HuH-7 (cell line): ENCODE measurements at places on chromosomes 5 and 9.

DNA sequence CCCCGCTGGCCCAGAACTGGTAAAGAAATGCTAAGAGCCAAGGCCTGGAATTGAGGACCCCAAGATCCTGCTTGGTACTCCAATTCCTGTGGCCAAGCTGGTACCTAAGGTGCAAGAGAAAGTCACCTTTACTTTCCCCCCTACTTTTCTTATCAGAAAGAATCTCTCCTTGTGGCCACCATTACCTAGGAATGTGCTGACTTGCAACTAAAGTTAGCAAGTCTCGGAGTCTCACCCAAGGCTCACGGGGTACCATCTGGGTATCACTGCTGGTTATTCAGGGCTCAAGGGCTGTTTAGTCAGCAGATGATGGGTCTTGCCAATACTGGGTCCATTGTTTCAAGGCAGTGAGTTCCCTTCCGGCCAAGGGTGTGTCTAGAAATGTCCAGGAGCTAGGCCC is 270.2 kb downstream of the KDM4C start:
- no peak for DNase-seq

DNA sequence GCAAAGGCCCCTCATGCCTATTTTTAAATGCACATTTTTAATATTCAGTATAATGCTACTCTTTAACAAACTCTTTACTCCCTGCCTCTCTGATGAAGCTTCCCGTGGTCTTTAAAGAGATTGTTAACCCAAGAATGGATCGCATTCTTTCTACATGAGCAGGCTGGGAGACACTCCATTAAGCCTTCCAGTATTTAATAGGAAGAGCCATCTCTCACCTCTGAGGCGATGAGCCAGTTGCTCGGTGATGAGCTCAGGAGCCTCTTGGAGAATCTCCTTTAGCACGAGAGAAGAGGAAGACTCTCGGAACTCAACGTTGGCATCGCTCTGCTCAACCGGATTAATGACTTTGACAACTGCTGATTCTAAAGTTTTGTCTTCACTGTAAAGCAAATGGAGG is 59.6 kb downstream of the PRUNE2 start:
- no peak for DNase-seq

DNA sequence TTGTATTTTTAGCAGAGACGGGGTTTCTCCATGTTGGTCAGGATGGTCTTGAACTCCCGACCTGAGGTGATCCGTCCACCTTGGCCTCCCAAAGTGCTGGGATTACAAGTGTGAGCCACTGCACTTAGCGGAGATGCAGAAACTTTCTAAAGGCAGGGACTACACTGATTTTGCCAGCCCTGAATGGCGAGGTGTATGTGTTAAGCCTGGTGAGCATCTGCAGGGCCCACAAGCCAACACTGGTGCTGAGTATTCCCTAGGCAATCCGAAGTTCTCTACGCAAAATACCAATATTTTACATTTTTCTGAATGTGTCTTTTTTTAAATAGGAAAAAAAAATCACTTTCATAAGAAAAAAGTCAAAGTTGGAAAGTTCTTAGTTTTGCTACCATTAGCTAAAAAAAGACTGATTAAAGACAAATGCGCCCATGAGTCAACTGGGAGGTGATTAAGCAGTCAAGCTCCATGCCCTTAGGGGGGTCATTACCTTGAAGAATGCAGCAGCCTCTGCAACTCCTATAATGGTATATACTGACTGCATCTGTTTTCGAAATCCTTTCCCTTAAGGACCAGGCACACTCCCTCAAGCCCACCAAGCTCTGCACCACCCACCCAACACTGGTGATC is 502.8 kb downstream of the BNC2 start:
- no peak for DNase-seq

DNA sequence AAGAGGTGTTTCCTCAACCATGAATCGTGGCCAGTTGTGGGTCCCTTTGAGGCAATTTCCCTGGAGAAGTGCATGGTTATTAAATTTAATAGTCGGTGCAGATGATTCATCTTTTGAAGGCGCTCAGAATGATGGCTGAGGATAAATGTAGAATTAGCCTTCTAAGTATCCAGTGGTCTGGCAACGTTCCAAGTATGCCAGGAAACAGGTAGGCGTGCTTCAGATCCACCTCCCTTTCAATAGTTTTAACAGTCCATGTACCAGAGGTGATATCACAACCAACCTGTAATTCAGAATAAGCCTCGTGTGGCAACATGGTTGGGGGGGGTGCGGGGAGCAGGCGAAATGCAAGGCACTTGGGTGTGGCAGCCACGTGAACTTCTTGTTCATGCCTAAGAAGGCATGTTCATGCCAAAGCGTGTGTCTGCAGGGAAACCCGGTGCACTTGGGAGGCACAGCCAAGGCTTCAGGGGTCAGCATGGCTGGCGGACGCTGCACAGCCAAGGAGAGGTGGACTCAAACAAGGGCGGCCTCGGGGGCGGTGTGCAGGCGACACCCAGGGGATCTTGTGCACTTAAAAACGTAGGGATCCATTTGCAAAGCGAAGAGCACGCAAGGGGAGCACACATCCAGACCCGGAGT is 5.2 kb upstream of the NKD2 start:
- DNase-seq = no peak

DNA sequence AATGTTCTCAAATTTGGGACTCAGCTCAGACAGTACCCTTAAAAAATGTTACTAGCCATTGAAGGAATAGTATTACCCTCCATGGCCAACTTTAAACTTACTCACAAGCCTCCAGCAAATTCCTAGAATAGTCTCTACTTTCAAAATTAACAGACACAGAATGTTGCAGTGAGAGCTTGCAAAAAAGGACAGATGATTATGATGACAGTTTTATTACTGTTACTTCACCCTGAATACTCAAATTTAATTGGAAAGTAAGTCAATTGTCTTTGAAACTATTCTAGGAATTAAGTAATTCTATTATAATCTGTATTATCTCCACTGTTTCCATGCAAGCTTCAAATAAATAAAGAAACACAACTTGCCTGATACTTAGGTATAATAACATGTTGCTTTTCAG is 288.3 kb downstream of the SLF1 start:
- DNase-seq = no peak

- no peak for DNase-seq
Observed at GRCh38 chr5:61526207-61526519, 194.1 kb downstream of the ZSWIM6 start.
